ENCODE measurements at places on chromosomes 11 and 22.

- DNase-seq = no peak
These were observed 42.6 kb upstream of the SCUBE2 start for GRCh38 chr11:9133956-9134355.

DNA sequence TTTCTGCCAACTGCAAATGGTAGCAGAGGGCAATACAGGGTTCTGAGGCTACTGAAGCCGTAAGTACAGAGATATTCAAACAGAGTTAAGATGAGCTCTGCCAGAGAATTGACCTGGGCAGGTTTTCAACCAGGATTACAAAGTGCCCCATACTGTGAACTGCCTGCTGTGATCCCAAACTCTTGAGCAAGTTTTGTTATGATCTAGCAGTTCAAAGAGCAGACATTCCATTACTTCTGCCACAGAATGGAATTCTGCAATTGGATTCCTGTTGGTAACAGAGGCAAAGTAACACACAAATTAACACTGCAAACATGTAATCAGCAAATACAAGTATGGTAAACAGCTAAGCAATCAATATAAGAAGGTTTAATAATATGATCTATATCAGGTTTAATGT is 31.2 kb downstream of the ALG9 start:
- DNase-seq = no peak

GRCh38 chr11:62137881-62138629 is 14.2 kb downstream of the INCENP start:
- no peak for DNase-seq

GRCh38 chr11:31874631-31875191 is 63.6 kb upstream of the PAX6 start:
- no peak for DNase-seq

DNA sequence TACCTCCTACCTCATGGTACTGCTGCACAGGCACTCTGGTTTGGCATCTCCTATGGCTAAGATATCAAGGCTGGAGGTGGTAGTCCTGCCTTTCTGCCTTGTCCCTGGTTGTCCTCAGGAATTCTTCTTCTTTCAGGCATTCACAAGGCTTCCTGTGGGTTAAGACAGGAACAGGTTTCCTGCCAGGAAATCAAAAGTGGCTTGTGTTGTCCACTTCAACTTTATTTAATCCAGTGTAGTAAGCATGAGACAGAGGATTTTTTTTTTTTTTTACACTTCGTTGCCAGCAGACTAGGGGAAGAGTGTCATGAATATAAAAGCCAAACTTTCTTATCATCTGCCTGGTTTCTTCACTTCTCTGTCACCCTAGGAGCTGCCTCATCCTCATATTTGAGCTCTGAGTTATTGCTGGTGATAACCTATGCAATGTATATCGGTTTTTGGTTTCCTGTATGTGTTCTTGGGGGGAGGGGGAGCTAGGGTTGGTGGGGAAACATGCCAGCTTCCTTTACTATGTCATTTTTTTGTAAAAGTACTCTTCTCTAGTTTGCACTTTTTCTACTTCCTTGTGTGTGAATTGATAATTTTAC is 50.2 kb downstream of the XKR3 start:
- DNase-seq = peak; percentile 68

DNA sequence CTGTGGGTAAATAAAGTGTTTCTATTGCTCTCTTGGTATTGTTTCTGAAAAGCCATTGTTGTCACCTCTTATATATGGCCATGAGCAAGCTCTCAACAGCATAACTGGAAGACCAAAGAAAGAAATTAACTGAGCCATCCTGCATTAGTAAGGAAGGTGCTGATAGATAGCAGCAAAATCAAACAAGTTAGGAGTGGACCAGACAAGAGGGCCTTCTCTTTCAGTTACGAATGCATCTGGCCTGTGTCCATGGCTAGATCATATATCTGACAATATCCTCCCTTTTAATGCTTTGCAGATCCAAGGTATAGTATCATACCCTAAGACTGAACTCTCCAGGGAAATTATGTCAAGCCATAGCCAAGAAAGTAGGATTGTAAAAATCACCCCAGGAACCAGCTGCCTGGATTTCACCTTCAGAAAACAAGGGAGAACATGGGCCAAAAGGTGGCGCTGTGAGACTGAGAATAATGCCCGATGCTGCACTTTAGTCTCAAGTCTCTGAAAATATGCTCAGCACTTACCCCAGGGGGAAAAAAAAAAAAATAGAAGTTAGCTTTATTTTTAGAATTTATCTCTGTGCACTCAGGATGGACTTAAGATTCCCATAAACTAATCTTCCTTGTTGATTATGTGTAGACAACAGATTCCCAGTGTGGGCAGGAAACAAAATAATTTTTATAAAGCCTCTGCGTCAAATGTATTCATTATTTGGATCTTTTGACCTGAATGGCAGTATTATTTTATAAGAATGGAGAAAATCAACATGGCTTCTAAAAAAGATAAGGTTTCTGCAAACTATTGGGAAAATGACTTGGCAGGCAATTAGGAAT is 415.1 kb downstream of the ETS1 start:
- peak; percentile 87 for DNase-seq

GRCh38 chr11:29012507-29012906 is 904.3 kb downstream of the METTL15 start:
- DNase-seq = no peak

DNA sequence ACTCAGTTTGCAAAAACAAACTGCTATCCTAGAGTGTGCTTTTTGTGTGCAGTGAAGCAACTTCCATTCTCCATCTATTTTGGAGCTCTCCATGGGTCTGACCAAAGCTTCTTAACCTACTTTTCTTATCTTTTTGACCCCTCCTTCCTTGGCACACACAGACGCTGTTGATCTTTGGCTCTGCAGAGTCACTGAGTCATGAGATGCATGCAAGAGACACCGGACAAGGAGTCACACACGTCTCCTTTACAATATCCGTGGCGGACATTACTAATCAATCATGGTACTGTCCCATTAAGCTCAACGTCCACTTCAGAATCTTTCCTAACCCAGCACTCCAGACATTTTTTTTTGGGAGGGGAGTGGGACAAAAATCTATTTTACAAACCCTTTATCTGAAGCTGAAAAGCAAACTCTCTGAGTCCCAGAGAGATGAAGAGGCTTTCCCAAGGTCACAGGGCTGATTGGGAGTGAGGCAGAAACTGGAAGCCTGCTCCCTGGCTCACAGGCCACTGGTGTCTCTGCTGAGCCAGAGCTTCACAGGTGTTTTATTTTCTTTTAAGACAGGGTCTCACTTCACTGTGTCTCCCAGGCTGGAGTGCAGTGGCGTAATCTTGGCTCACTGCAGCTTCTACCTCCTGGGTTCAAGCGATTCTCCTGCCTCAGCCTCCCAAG is 165.8 kb upstream of the SYT13 start:
- DNase-seq = peak; percentile 2

GRCh38 chr11:79942090-79942489 is 501.3 kb upstream of the TENM4 start:
- DNase-seq = no peak

- no peak for DNase-seq
These were observed 140.6 kb downstream of the ATG16L2 start for GRCh38 chr11:72954860-72955259.

DNA sequence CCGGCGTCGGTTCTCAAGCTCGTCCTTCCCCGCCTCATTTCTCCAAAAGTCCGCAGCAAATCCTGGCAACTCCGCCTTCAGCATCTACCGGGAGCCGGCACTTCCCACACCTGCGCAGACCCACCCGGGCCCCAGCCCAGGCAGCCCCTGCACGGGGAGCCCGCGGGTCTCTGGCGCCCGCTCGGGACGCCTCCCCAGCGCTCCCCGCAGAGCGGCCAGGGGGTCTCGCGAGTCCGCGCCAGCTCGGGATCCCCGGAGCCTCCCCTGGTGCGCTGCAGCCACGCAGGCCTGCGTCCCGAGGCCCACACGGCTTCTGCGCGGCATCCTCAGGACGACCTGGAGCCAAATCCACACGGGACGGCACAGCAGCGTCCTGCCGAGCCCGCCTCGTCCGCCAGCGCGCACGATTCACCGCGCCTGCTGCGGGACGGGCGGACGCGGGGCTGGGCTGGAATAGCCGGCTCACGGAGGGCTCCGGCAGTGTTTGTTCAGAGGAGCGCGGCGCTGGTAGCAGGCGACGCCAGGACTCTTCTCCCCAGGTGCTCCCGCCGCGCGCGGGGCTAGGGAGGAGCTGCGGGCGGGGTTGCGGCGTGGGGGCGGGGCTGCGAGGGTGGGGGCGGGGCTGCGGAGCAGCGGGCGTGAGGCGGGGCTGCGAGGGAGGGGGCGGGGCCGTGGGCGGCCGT is 816 bp upstream of the PHRF1 start:
- DNase-seq = peak; percentile 80

GRCh38 chr11:120912504-120912903 is 111.4 kb upstream of the TBCEL start:
- DNase-seq = peak; percentile 63

DNA sequence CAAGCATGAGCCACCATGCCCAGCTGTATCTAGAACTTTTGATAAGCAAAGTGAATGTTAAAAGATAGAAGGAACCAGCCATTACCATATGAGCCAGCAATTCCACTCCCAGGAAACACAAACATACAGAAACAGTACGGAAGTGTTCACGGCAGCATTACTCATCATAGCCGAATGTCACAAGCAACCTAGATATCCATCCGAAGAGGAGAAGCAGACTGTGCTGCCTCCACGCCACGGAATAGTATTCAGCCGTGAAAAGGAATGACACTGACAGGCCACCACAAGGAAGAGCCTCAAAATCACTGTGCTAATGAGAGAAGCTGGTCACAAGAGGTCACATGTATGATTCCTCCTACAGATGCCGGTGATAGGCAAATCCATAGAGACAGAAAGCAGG is 17.6 kb upstream of the MGAT3 start:
- DNase-seq = peak; percentile 53

DNA sequence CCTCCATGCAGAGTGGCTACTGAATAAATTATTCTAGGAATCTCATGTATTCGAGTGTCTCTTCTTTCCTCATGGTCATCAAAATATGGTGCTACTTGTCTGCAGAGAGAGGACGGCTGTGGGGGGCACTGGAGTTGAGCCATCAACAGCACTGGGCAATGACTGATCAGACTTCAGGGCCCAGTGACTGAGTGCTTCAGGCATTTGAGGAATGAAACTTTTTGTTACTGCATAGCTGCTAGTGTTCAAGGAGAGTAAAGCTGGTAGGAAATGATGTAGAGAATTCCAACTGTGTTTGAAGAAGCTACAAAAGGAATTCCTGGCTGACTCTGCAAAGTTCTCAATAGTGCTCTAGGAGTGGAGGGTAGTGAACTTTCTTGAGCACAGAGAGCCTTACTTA is 277.7 kb downstream of the CADM1 start:
- DNase-seq = no peak

GRCh38 chr11:72676861-72677341 is 2.7 kb upstream of the PDE2A start:
- peak; percentile 93 for DNase-seq

GRCh38 chr11:94673951-94674491 is 94.1 kb upstream of the AMOTL1 start:
- no peak for DNase-seq

DNA sequence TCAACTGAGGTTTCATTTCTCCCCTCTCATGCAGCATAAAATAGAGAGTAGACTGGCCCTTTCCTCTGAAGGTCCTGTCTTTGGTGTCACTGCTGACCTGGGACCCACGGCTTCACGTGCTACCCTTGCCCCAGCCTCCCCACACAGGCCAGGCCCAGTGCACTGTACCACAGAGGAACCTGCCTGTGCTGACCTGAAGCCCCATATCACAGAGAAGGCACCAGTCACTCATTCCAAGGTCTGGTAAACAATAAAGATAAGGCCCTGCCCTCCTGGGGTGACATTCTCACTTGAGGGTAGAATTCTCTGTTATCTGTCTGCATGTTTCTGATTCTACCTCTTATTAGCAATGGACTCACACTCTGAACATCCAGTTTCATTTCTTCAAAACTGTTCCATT is 51.3 kb downstream of the RPL27A start:
- no peak for DNase-seq

GRCh38 chr11:115653926-115654325 is 149.7 kb upstream of the CADM1 start:
- no peak for DNase-seq

DNA sequence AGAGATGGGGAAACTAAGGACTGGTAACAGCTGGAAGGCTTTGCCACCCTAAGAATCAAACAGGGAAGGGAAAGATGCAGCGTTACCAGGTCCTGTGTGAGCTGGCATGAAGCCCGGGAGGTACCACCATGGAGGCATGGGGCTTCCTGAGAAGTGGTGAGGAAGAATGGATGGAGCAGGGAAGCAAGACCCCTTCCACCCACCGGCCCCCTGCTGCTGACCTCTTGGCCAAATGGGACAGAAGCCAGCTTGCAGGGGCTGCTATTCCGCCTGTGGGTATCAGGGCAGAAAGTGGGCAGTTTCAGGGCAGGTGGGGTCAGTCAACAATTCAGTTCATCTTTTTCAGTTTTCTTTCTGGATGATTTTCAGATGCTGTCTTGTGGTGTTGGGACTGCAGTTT is 1099.9 kb downstream of the TBC1D22A start:
- DNase-seq = no peak

DNA sequence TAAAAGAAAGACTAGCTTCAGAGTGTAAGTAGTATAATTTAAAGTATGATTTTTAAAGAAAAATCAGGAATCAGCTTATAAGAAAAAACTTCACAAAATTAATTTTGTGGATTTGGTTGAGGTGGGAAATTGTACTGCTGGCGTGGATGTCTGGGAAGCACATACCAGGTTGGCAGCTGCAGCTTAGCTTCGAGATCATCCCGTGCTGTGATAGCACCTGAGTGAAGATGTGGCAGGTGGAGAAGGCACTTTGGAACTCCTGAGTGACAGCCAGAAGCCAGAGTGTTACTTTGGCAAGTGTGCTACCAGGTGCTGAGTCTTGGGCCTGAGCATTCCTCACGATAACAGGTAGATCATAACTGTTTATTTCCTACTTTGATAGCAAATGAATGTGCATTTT is 17.7 kb downstream of the ZC3H12C start:
- DNase-seq = no peak

DNA sequence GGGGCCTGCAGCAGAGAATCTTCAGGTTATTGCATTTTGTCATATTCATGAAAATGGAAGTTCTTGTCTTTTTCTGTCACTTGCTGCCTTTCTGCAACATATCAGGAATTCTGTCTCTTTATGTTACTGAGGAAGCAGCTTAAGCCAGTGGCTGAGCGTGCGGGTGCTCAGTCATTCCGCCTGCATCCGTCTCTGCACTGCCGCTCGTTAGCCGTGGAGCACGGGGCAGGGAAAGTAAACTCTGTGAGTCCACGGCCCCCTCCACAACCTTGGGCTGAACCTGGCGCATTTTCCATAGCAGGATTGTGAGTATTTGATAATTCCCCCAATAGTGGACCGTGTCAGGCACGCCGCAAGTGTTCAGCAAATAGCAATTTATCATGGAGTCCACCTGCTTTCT is 1007.7 kb downstream of the BRD1 start:
- no peak for DNase-seq

DNA sequence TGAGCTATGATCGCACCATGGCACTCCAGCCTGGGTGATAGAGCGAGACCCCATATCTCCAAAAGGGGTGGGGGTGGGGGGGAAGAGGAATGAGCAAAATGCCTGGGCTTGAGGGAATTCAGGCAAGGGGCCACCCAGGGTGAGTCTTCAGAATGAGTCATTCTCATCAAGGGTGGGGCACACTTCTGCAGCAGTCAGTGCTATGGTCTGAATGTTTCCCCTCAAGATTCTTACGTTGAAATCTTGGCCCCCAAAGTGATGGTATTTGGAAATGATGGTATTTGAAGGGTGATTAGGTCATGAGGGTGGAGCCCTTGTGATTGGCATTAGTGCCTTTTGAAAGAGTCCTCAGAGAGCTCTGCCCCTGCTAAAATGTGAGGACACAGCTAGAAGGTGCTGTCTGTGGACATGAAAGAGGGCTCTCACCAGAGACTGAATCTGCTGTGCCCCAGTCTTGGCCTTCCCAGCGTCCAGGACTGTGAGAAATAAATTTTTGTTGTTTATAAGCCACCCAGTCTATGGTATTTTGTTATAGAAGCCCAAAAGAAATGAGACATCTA is 86.4 kb upstream of the THY1 start:
- no peak for DNase-seq
